Activated T-helper 1 cell treated with anti-CD3 and anti-CD28 coated beads, Interleukin-12 subunit alpha, Interleukin-12 subunit beta, Interleukin-2, Interleukin-4 antibody, amounts not matched to agents 30 ng/mL and 10 ng/mL and 1 ng/mL, durations not matched to agents 14 hours and 24 hours and 36 hours (primary cell): ENCODE measurements at places on chromosomes 5 and 9.

- peak; percentile 78 for DNase-seq
These were observed 42.8 kb upstream of the STXBP1 start for GRCh38 chr9:127568971-127569885.

GRCh38 chr9:26971721-26972120 is 15.5 kb downstream of the IFT74 start:
- DNase-seq, result no peak

GRCh38 chr9:98402019-98402840 is 146.8 kb upstream of the TBC1D2 start:
- DNase-seq, result no peak

- no peak for DNase-seq
These were observed 201.3 kb downstream of the GABRG2 start for GRCh38 chr5:162268694-162269481.

DNA sequence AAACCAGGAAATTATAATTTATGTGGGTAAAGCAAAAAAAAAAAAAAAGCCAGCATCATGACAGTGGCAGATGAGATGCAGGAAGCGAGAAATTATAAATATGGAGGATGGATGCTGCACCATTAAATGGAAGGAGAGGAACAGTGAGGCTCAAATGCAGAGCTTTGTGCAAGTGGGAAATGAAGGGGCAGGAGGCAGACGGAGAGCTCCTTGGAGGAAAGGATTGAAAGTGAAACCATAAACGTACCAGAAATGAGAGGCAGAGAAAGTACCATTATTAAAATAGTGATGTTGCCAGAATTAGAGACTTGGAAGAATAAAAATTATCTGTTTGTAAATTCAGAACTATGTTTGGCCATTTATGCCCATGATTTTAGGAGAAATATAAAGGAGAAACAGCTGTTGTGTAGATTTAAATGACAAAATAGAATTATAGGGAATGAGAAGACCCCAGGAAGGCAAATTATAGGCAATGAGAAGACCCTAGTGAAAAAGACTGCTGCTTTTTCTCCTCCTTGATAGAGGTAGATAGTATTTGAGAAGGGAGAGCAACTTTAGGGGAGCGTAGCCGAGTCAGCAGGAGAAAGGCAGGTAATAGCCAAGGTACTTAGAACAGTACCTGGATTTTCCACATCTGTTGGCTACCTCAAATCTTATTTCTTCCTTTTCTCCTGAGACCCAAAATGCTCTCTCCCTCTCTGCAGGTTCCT is 341.0 kb upstream of the CD180 start:
- DNase-seq, result no peak

DNA sequence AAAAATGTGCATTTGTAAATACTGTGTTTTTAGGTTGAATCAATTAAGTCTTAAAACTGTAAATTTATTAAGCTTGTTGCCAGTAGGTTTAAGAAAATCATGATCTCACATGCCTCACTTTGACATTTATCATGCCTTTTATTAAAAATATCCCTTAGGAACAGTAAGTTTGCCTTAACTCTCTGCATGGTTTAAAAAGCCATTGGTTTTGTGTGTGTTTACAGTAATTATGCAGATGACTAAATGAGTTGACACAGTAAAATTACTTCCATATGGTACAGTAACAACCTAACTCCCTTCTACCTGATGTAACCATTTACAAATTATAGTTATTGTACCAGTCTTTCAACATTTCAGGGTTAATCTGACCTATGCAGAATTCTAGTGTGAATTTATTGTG is 6.5 kb downstream of the RPS6 start:
- no peak for DNase-seq

DNA sequence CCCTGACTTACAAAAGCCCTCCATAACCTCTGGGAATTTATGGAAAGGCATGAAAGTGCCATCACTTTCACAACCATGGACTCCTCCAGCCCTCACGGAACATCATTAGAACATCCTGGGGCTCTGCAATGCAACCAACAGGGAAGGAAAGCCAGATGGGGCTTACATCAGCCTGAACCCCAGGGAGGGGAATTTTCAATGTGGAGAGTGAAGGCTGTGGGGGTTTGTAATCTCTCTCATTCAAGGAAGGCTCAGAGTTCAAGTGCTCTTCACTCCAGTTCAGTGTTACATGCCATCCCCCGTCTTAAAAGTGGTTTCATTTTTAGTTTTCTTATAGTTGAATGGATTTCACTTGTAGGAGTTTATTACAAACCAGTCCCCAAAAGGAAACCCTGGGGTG is 5.7 kb downstream of the SPRY4 start:
- no peak for DNase-seq

GRCh38 chr5:85614489-85614888 is 1003.3 kb upstream of the COX7C start:
- no peak for DNase-seq

- DNase-seq, result no peak
These were observed 38.6 kb downstream of the ELOVL7 start for GRCh38 chr5:60805463-60805862.

- no peak for DNase-seq
These were observed 592.0 kb upstream of the DMAC1 start for GRCh38 chr9:8391566-8391965.

DNA sequence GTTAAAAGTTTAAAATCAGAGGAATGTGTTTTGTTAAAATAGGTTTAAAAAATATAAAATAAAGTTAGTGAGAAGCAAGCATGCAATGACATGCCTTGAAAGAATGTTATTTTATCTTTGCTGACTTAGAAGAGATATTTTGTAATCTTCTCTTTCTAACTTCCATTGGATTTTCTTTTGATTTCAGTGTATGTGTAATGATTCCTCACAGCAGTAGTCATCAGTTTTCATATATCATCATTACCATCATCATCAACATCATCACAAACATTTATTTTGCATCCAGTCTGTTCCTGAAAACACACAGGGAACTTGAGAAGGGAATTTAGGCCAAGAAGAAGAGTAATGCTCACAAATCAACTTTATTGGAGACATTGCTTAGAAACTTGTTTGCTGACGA is 699.6 kb downstream of the TAF11L14 start:
- DNase-seq, result no peak

- no peak for DNase-seq
These were observed 4.5 kb downstream of the ZNF608 start for GRCh38 chr5:124741711-124742496.

DNA sequence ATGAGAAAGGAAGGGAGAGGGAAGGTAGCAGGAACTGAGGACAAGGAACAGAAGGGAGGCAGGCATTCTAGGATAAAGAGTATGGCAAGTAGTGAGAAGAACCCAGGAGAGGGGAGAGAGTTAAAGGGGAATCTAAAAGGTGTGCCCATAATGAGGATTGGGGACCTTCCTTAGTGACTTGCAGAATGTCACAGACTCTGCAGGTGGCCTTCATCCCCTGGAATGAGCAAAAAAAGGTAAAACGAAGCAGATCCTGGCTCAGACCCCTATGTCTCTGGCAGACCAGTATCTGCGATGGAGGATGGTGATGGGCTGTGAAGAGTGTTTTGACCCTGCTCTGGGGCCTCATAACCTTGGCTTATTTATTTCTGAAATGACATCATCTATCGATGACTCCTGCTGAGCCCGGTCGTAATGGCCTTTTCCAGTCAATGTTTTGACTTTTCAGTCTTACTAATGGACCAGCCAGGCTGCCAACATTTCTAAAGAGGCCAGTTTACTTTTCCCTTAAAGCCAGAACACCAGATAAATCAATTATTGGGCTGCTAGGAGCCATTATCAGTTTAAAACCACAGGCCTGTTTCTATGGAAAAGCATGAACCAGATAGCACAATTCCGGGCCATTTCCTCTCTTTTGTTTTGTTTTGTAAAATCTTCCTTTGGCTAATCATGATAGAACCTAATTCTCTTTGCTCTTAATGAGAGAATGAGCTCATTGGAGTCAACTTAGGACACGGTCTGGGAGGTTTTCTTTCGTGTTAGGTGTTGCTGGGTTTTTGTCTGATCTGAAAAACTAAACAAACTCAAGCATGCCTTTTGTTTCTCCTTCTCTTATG is 3.1 kb downstream of the TMOD1 start:
- DNase-seq, result no peak

GRCh38 chr5:78280261-78280660 is 14.2 kb downstream of the AP3B1 start:
- DNase-seq, result no peak

DNA sequence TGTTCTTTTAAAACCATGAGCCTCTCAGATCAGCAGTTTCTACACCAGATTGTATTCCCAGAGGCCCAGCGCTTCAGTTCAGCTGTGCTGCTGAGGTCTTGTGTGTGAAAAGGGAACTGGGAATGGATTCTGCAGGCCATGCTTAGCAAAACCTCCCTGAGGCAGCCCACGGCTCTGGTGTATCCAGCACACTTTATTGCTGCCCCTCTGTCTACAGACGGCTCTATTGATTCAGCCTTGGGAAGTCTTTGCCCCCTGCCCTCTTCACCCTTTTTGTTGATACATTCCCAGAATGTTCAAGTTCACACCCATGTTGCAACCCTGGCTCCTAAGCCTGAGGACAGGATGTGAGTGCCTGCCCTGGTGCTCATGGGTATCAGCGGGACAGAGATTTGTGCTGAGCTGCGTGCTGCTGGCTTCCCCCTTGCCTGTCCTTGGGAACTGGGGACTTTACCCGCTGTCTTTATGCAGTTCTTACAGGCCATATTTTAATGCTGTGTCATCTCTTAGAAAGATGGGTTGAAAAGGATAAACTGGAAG is 37.3 kb downstream of the ARHGAP26 start:
- DNase-seq, result no peak

- DNase-seq, result no peak
These were observed 4.7 kb upstream of the TOR2A start for GRCh38 chr9:127739614-127740330.

- no peak for DNase-seq
These were observed 20.2 kb downstream of the SLC12A7 start for GRCh38 chr5:1091632-1092031.

GRCh38 chr9:74555565-74555964 is 58.4 kb downstream of the RORB start:
- no peak for DNase-seq

DNA sequence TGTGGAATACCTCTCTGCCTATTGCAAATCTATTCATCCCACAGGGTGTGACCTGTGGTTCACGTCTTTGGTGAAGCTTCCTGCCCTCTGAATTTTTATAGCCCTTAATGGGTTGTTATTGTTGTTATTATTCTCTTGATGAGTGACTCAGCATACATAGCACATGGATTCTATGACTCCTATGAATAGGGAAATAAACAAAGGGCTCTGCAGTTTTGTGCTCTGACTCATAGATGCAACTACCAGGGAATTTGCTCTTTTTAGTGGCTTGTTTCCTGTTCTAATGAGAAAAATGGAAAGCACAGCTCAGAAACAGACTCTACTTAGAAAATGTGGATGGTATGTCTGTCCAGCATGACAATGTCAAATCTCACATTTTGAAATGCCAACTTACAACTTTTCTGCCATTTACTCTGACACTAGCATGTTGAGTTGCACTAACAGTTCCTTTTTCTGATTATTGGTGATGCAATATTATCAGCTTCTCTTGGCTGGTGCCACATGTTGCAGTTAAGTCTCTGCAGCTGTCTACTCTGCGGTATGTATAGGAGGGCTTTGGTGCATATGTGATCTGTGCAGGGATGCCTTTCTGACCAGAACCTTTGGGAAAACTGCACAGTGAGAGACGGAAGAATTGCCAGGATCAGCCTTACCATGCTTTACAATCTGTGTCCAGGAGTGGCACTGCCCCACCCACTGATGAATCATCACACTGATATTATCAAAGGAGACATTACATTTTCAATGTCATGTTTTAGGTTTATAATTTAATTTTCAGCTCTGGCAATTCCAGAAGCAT is 996.4 kb upstream of the WWC1 start:
- DNase-seq, result no peak

GRCh38 chr5:167160388-167160787 is 1131.1 kb upstream of the WWC1 start:
- no peak for DNase-seq

- no peak for DNase-seq
These were observed 284.1 kb upstream of the GRAMD2B start for GRCh38 chr5:126139086-126139485.

DNA sequence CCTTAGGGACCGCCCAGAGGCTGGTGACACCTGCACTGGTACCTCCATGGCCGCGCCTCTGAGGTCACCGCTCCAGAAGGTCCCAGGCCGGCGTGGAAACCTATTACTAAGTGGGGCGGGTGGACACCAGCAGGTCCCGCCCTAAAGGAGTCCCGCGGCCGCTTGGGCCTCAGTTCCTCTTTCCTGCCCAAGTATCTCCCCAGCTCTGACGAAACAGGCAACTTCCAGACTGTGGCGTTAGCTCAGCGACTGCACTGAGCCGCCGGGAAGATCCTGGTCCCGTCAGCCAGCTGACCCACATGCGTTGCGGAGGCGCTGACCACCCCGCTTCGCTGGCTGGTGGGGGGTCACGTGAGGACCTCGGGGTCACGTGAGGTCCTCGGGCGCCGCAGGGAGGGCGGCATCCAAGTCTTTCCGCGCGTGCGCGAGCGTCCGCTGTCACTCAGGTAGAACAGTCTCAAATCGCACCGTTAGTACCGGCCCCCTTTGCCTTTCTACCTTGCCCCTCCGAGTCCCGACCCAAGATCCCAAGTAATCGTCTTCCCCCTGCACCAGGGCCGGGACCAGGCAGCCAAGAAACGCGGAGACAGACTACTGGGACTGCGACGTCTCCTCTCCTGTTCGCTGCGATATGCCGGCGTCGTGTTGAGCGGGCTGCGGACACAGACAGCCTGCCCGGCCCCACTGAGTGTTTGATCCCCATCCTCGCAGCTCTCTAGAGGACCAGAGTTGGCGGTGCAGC is 53.7 kb upstream of the KDM4C start:
- DNase-seq, result peak; percentile 84

GRCh38 chr5:96473155-96473554 is 40.1 kb upstream of the PCSK1 start:
- no peak for DNase-seq

DNA sequence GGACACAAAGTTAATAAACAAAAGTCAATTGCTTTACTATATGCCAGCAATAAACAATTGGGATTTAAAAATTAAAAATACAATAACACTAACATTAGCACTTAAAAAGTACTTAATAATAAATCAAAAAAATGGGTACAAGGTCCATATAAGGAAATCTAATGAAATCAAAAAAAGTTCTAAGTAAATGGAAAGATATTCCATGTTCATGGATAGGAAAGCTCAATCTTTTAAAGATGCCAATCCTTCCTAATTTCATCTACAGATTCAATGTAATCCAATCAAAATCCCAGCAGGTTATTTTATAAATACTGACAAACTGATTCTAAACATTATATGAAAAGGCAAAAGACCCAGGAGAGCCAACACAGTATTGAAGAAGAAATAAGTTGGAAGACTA is 41.9 kb downstream of the BTNL9 start:
- DNase-seq, result no peak

DNA sequence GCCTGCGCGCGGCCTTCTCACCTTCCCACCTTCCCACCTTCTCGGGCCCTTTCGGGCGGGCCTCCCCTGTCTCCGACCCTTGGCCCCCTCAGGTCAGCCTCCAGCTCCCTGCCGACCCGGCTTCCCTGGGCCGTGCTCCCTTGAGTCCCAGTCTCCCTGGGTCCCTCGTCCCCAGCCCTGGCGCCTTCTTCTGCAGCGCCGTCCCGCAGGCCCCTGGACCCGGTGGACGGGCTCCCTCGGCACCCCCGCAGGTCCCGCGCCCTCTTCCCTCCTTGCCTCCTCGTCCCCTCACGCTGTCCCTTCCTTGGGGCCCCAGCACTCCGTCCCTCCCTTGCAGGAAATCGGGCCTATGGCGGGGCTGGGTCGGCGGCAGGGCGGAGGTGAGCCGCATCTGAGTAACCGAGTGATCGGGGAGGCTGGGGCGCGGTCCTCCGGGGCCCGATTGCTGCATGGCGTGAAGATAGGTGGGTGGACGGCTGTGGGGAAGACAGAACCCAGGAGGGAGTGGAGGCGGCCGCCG is 7.6 kb downstream of the ARPC5L start:
- DNase-seq, result peak; percentile 25
